ENCODE measurements at places on chromosomes 16 and 17.

GRCh38 chr17:5418858-5419355 lies 555 bp downstream of the NUP88 start:
- DNase-seq = no peak

DNA sequence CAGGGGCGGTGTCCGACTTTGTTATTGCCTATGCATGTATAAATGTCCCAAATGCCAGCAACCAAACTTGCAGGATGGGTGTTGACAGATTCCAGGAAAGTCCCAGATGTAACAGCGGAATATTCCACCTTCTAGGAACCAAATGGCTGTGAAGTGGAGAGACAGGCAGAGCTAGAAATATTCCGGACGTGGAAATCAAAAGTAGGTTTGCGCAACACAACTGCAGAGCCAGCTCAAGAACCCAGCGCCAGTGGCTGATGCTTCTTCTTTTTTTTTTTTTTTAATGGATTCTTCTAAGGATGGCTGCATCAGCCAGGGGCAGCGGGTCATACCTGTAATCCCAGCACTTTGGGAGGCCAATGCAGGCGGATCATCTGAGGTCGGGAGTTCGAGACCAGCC lies 601.7 kb downstream of the MAF start:
- DNase-seq = no peak

- DNase-seq = no peak
Observed at GRCh38 chr17:64497565-64498035, 746 bp upstream of the POLG2 start.

- no peak for DNase-seq
Observed at GRCh38 chr17:27083408-27084185, 210.3 kb upstream of the WSB1 start.

GRCh38 chr17:48498164-48498850 lies 32.5 kb downstream of the HOXB1 start:
- no peak for DNase-seq

- no peak for DNase-seq
Observed at GRCh38 chr16:58506241-58507194, 6.6 kb downstream of the NDRG4 start.

GRCh38 chr16:22688930-22689329 lies 125.0 kb upstream of the HS3ST2 start:
- DNase-seq = no peak

DNA sequence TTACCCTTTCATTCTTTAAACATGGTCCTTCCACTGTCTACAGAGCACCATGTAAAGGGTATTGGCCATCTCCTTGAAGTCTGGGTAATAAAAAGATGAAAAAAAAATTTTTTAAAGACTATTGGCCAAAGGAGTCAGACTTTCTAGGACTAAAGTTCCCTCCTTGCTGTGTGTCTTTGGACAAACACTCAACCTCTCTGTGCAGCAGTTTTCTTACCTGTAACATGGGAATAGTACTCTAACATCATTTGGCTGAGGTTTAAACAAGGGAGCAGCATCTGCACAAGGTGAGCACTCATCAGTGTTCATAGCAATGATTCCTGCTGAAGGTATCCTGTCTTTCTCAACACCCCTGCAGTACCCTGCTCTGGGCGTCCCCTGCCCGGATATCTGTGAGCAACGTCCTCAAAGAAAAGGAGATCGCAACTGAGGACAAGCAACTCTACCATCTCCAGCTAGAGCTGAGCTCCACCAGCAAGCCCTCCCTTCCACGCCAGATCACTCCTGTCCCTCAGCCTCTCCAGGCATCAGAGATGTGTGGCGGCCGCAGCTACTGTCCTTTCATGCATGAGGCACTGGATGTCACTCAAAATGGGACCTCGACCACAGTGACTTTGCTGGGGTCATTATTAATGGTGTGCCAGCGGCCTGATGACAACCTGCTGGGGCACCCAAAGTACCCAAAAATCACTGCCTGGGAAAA lies 29.5 kb upstream of the RPH3AL start:
- no peak for DNase-seq
